ENCODE measurements at places on chromosomes 4 and X.

- no peak for DNase-seq
Measured at GRCh38 chr4:181650033-181650825, 593.0 kb upstream of the TENM3 start.

- DNase-seq = no peak
Measured at GRCh38 chr4:40621229-40621591, 8.5 kb downstream of the RBM47 start.

- DNase-seq = no peak
Measured at GRCh38 chr4:24024157-24024556, 134.3 kb upstream of the PPARGC1A start.

- DNase-seq = no peak
Measured at GRCh38 chrX:10811111-10811510, 190.7 kb upstream of the MID1 start.

DNA sequence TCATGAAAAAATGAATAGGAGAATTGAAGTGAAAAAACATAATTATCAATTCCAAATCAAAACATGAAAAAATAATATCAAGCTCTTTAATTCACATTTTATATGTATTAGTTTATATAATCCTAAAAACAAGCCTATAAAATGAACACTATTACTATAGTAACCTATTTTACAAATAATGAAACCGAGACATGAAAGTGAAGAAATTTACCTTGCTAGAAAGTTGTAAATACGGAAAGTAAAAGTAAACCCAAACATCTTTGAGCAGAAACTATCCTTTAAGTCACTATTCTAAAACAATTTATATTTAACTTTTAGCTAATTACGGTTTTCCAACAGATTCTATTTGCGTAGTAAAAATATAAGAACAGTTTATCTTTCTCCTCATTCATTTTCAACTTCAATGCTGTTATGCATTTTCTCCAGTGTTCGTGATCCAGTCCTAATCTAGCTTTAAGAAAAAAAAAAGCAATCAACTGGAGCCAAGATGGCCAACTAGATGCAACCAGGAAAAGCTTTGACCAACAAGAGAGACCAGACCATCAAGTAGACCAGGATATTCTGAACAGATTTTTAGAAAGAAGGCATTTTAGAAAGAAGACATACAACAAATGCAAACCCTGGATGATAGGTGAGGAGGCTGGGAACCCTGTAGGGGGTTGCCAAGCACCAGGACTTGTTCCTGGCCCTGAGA, 67.0 kb downstream of the DDX53 start:
- DNase-seq = no peak

- DNase-seq = no peak
Measured at GRCh38 chr4:16626945-16627344, 271.5 kb downstream of the LDB2 start.

- DNase-seq = no peak
Measured at GRCh38 chr4:74724979-74725378, 69.3 kb downstream of the BTC start.

GRCh38 chr4:78606530-78607095, 55.0 kb downstream of the ANXA3 start:
- no peak for DNase-seq

DNA sequence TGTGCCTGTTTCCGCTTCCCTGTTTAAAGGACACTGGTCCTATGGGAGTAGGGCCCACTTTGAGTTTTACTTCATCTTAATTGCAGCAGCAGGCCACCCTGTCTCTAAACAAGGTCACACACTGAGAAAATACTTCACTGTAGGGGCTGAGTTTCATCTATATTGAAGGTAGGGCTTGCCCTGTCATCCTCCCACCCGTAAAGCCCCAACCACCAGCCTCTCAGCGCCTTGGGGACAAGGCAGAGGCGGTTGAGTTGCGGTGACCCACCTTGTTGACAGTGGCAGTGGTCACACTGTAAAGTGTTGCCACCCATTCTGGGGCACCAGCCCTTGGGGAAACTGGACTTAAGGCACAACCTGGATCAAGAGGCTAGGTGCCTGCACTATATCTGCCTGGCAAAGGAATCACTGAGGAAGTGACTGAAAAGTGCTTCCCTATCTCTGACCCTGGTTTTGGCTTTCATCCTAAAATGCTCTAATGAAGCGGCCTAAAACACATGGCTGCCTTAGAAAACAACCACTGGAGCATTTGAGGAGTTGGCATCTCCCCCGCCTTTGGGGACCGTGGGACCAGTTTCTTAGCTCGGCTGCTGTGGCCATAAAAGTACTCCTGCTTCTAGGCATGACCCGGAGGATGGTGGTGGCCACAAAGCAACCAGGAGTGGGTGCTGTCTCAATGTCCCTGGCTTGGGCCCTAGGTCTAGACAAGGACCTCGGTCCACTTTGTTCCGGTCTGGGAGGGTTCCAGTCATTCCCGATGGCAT, 7.8 kb upstream of the WDR1 start:
- no peak for DNase-seq

DNA sequence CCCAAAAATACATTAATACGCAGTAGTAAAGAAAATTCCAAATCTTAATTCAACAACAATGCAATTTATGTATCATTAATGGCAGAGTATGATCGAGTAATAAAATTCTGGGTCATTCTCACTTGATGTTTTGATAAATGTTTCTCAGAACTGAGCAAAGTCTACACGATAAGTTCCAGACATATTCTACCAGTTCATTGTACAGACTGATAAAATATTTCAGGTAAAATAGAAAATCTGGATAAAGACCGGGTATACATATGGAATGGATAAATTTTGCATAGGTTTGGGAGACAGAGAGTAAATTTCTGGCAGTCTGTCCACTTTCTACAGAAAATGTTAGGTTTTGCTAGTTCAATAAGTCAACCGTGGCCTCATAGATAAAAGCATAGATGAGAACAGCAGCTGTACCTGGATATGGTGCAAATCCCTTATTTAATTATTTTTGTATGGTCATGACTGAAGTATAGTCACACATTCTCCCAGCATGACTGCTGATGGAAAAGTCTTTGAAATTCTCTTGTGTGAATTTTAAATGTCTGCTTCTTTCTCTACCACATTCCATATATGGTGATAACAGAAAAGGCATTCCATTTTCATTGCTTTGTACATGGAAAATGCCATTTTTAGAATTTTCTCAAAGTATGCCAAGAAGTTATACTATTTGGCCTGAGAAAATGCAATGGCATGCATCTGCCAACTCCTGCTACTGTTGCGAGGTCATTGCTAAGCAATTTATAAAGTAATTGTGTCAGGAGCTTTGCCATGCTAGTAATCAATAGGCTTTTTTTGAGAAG, 301.9 kb upstream of the ARSJ start:
- DNase-seq = no peak

DNA sequence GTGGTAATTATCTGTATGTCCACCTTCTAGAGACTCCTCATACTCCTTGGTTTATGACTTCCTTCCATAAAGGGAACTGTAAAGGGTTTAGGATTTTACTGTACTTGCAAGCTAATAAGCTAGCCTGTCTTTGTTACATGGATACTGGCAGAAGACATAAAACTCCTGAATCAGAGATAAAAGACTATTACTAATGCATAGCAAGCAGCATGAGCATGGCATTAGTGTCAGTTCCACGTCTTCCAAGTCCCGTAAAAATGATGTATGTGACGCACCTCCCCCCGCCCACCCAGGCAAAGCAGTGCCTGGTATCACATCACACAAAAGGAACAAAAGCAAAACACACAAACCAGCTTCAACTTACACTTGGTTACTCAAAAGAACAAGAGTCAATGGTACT, 71.0 kb downstream of the SLC10A6 start:
- DNase-seq = no peak

- no peak for DNase-seq
Measured at GRCh38 chrX:13607996-13608365, 38.6 kb downstream of the EGFL6 start.

DNA sequence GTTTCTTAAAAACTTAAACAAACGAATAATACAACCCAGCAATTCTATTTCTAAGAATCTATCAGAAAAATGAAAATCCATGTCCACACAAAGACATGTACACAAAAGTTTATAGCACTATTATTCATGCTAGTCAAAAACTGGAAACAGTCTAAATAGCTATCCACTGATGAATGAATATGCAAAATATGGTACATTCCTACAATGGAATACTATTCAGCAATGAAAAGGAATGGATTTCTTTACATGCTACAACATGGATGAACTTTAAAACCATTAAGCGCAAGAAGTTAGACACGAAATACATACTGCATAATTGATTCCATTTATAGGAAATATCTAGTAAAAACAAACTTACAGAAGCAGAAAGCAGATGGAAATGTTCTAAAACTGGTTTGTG, 43.3 kb downstream of the HELT start:
- no peak for DNase-seq

GRCh38 chrX:45031830-45032378, 158.9 kb downstream of the KDM6A start:
- DNase-seq = no peak

- no peak for DNase-seq
Measured at GRCh38 chrX:39609941-39610340, 487.8 kb downstream of the BCOR start.

GRCh38 chr4:31408121-31408520, 688.0 kb downstream of the PCDH7 start:
- no peak for DNase-seq

DNA sequence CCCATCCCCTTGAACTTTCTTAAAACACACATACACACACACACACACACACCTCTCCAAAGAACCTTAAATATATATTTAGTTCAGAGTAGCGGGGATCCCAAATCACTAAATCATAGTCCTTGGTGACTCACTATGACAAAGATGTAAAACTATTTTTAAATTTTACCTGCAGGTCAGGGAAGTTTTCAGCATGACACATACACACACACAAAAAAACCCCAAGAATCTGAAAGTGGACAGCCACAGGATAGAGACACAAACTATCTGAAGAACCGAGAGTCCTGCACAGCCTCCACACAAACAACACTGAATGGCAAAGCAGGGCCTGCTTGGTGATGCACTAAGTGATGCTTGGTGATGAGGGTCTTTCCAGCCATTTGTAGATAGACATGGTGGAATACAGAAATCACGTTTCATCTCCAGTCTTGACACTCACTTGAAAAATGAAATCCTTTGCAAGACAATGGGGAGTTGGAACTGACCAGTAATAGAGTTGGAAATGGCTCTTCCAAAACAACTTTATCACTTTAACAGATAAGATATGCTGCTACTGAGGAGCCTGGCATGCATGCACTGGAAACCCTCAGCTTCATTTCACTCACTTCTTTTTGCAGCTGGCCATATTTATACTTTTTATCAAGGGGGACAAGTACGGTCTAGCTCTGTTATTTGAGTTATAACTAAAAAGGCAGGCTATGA, 307.3 kb downstream of the RAPGEF2 start:
- no peak for DNase-seq

- DNase-seq = no peak
Measured at GRCh38 chr4:20026456-20026855, 225.2 kb upstream of the SLIT2 start.

- DNase-seq = no peak
Measured at GRCh38 chr4:177182728-177183127, 126.9 kb upstream of the NEIL3 start.

GRCh38 chr4:141802333-141802732, 165.9 kb downstream of the IL15 start:
- no peak for DNase-seq

DNA sequence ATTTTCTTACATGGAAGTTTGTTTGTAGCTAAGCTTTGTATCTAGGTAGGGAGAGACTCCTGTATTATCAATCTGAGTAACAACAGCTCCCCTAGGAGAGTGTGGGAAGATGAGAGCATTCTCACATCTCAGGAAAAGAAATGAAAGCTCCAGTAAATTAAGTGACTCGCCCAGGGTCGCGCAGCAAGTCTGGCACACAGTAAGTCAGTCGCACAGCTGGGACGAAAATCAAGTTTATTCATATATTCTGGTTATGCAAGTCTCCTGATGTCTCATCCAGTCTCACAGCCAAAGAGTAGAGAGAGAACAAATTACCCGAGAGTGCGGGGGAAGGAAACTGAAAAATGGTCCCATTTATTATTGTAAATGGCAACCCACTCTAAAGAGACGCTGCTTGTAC, 216.1 kb downstream of the STK32B start:
- DNase-seq = no peak

- no peak for DNase-seq
Measured at GRCh38 chr4:81149976-81150375, 65.0 kb downstream of the PRKG2 start.

DNA sequence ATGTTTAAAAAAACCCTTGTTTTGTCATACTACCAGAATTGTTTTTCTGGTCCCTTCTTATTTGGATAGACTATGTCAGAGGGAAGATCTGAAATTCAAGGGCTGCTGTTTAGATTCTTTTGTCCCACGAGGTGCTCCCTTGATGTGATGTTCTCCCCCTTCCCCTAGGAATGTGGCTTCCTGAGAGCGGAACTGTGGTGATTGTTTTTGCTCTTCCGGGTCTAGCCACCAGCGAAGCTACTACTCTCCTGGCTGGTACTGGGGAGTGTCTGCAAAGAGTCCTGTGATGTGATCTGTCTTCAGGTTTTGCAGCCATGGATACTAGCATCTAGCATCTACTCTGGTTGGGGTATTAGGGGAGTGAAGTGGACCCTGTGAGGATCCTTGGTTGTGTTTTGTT, 271.1 kb downstream of the DCAF12L2 start:
- DNase-seq = no peak

DNA sequence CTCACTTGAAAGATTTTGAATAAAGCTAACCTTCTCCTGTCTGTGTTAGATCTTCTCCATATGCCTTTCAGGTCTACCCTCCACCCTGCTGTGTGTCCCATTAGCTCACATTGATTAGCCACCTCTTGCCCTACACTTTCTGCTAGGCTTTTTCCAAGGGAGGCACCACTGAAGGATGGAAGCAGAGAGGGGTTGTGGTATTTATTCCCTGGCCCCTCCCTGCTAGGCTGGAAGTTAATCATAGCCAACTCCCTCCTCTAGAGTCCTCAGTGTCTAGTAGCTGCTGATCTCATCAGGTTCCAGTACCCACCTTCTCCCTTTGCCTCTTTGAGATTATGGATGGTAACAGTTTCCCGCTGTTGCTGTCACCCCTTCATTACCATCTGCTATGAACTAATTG, 8.9 kb upstream of the SMIM43 start:
- no peak for DNase-seq

- DNase-seq = no peak
Measured at GRCh38 chr4:40520533-40520932, 109.1 kb downstream of the RBM47 start.

DNA sequence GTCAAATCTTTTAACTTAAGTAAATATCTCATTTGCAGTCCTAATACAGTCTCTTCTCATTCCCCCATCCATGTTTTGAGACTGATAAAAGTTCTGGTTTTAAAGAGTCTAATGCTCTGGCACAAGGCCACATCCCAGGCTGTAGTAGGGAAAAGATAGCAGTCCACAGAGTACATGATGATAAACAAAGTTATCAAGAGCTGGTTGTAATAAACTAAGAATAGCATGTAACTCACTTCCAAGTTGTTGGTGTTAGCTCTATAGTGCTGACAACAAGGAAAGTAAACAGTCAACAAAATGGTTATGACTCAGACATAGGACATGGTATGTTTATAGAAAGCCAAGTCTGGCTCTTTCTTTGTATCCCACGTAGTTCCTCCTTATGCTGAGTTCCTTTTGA, 21.8 kb upstream of the AREG start:
- no peak for DNase-seq

GRCh38 chrX:39718981-39719380, 378.8 kb downstream of the BCOR start:
- no peak for DNase-seq
